ENCODE measurements at places on chromosomes 1 and 21. TPM values are rescaled to one million over a fixed set of nuclear protein-coding genes. Genes with fewer than 3 reads are reported as not detected.

The MTX1 gene
- total RNA-seq, result 16.7 TPM

- DNase-seq, result no peak
Measured at GRCh38 chr1:204186597-204186996, 9.7 kb downstream of the KISS1 start.

DNA sequence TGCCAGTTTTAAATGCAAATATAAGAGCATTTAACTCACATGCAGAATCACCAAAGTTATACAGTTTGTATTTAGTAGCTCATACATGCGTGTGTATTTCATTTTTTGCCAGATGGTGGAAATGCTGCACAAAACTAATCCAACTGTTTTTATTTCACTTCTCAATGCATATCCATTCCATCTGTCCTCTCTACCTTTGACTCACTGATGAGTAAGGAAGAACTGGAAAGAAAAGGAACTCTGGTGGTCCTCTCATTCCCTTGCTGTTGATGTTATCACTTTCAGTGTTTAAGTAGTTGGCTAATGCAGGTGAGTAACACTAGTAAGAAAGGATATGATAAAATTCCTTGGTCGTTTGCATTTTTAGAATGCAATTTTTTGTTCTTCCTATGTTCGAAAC, 5.7 kb upstream of the SLC1A7 start:
- DNase-seq, result no peak

DNA sequence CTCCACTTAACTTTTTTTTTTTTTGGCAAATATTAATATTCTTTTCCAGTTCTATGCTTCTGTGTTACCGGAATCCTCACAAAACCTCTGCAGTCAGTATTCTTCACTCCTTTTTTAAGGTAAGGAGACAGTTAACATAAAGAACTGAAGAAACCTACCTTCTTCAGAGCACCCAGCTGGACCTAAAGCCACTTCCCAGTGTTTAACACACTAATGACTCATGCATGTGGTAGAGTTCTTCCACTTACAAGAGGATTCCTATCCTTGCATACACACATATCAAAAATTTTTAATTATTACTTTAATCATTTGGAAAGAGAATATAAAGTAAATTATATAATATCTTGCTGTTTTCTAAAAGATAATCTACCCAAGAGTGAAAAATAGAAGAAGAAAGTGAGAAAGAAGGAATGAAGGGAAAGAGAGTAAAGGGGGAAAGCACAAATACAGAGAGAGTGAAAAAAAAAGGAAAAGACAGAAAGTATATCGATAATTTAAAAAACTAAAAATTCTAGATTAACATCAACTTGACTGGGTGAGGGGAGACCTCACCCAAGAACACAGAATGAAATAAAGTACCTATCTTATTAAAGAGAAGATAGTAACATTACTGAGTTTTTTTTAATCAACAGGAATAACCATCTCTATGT, 54.9 kb downstream of the ENAH start:
- no peak for DNase-seq

The SELP gene
- total RNA-seq, result 0.32 TPM

- no peak for DNase-seq
Measured at GRCh38 chr1:31802190-31803150, 13.4 kb downstream of the SPOCD1 start.

DNA sequence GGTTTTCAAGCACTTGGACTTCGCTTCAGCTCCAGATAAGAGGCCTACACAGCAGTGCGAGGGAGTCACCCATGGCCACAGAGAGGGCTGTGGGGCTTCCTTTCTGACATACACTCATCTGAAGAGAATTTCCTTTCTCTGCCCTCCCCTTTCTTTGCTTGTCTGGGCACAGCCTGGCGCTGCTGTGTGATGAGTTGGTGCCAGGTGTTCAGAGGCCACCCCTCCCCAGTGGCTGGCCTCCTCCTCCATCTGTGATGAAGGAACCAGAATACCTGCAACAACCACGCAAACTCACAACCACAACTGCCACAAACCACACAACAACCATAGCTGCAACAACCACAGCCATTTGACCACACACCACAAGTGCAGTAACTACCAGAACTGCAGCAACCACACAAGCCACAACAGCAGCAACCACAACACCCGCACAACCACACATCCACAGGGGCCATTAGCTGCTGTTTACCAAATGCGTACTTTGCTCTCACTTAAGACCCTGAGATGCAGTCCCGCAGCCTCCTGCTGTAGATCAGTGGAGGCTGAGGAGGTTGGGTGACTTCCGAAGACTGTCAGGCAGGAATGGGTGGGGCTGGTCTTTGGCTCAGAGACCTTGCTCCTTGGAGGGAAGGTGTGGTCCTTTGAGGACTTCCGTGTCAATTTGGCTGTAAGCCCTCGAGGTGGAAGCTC, 71.1 kb downstream of the IER5 start:
- no peak for DNase-seq

Measured in pancreas (tissue), 10 donors.